Immature natural killer cell (primary cell): ENCODE measurements at places on chromosomes 11 and 22. TPM values are rescaled to one million over a fixed set of nuclear protein-coding genes. Genes with fewer than 3 reads are reported as not detected.

OR8G1 gene
- not detected for polyA plus RNA-seq

RHOD gene
- not detected for polyA plus RNA-seq

OR10A6 gene
- not detected for polyA plus RNA-seq

CRYBA4 gene
- polyA plus RNA-seq: 0.95 TPM

APLNR gene
- polyA plus RNA-seq: not detected

DDTL gene
- polyA plus RNA-seq: not detected

LDLRAD3 gene
- polyA plus RNA-seq: not detected

TREH gene
- polyA plus RNA-seq: not detected

OR52R1 gene
- not detected for polyA plus RNA-seq

PATE2 gene
- polyA plus RNA-seq: not detected

OR51B4 gene
- not detected for polyA plus RNA-seq

BARX2 gene
- not detected for polyA plus RNA-seq

CBLIF gene
- not detected for polyA plus RNA-seq

AQP11 gene
- 0.58 TPM for polyA plus RNA-seq

MRGPRX3 gene
- polyA plus RNA-seq: not detected

OR5P2 gene
- not detected for polyA plus RNA-seq

TMEM126A gene
- polyA plus RNA-seq: 60.9 TPM

TESMIN gene
- polyA plus RNA-seq: not detected

OR52I1 gene
- polyA plus RNA-seq: 0.24 TPM

SLC37A2 gene
- 2.1 TPM for polyA plus RNA-seq

MRGPRX4 gene
- not detected for polyA plus RNA-seq

OR8D1 gene
- not detected for polyA plus RNA-seq

TIMP3 gene
- polyA plus RNA-seq: not detected

YPEL4 gene
- 0.09 TPM for polyA plus RNA-seq

SLCO2B1 gene
- polyA plus RNA-seq: not detected

PTPN5 gene
- polyA plus RNA-seq: not detected

CARD16 gene
- polyA plus RNA-seq: 297 TPM

BTG4 gene
- not detected for polyA plus RNA-seq
